ENCODE measurements at places on chromosomes 7 and 10.
A peak's percentile ranks its signal among the peaks of the same experiment; 100 is the strongest.

GRCh38 chr10:1179346-1180070, 123.3 kb downstream of the WDR37 start:
- DNase-seq: no peak

DNA sequence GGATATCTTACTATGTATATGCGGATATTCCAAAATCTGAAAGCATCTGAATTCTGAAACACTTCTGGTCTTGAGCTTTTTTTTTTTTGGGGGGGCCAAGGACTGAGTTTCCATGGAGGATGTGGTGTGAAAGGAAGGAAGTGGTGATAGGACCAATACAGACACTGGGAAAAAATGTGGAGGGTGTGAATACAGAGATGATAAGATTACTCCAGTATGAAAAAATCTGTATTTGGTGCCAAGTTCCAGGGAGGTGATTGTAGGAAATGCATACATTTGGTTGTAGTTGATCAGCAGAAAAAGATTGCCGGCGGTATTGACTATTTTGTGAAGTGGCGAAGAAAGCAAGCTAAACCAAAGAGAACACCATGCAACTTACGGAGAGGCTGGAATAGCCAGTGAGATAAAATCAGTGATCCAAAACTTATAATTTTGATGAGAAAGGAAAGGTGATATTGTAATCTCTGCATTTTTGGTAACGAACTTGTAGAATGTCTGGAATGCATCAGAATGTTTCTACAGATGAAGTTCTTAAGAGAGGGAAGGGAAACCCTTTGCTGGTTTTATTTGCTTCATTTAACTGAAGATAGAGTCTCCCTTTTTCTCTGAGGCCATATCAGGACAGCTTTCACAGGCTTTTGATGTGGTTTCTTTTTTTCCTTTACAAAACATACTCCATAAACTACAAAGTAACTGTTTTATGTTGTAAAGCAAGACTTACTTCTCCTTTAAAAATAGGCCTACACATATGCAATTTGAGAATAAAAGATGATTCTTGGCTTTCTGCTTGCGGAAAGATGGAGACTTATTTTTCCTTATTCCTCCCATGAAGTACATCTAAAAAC, 6.0 kb downstream of the WDR37 start:
- no peak for DNase-seq

- no peak for DNase-seq
Observed at GRCh38 chr7:158617737-158618128, 30.1 kb upstream of the PTPRN2 start.

- DNase-seq: no peak
Observed at GRCh38 chr10:8581521-8582225, 527.2 kb downstream of the GATA3 start.

DNA sequence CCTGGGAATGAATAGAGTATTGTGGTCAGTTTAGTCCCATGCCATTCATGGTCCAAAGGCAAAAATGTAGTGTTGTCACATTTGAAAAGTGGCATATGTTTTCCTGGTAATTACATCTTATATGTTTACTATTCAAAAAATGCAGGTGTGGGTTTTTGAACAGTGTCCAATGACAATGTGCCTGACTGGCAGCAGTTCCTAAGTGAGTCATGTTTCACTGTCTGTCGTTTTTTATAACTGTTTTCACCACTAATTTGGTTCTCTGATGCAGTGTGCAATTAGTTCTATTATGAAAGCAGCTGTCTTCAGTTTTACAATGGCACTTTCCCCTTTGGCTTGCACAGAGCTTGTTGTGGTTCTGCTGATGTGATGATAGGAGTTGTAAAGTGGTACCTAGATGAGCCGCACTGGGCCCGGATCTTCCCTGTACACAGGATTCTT, 162.3 kb downstream of the SEM1 start:
- no peak for DNase-seq

DNA sequence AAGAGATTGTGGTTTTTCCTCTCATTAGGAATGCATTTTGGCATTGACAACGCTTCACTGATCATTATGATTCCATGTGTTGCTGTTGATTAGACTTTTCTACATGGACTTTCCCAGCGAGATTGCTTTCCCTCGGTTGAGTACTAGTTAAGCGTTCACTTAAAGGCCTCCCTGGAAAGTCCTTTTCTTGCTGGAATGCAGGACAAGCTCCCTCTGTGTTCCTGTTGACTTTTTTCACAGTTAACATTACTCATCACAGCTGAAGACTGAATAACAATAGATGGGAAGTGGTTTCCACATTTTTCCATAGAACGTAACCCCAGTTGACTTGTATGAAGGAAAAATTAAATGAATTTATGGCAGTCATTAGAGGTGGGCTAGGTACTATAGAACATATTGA, 2.6 kb upstream of the CAV1 start:
- no peak for DNase-seq

- no peak for DNase-seq
Observed at GRCh38 chr10:87608756-87609155, 50.9 kb upstream of the PAPSS2 start.

GRCh38 chr7:2440608-2441245, 35.5 kb downstream of the GRIFIN start:
- no peak for DNase-seq

DNA sequence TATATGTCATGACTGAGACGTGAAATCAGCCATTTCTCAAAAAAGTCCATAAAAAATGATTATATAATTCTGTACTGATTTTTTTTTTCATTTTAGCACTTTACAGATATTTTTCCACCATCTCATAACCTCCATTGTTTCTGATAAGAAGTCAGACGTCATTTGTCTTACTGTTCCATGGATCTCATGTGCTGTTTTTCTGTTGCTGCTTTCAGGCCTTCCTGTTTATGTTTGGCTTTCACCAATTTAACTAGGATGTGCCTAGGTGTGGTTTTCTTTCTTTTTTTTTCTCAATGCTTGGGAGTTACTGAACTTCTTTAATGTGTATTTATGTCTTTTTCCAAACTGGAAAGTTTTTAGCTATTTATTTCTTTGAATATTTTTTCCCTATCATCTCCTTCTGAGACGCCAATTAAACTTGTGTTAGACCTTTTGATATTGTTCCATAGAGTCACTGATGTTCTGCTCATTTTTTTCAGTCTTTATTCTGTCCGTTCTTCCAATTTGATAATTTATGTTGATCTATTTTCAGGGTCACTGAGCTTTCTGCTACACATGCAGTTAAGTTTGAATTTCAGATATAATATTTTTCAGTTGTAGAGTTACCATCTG, 43.3 kb downstream of the TAF3 start:
- DNase-seq: no peak

GRCh38 chr10:124961248-124961570, 19.3 kb downstream of the ZRANB1 start:
- no peak for DNase-seq

DNA sequence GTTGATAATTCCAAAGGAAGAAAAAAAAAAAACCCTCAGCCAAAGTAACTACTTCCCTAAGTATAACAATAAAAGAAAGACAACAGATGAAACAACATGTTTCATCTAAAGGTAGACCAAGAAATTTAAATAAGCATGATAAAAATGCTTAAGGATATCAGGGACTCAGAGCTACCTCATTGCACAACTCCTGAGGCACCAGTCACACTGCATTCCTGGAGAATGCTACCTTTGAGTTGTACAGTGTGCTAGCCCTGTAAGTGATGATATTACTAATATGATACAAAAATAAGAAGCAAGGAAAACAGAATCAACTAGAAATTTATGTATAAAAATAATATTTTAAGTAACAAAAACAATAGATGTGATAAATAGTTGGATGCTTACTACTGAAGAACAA, 29.5 kb upstream of the C7orf33 start:
- DNase-seq: no peak

- DNase-seq: peak; percentile 79
Observed at GRCh38 chr7:44240983-44241510, 40.3 kb downstream of the YKT6 start.

DNA sequence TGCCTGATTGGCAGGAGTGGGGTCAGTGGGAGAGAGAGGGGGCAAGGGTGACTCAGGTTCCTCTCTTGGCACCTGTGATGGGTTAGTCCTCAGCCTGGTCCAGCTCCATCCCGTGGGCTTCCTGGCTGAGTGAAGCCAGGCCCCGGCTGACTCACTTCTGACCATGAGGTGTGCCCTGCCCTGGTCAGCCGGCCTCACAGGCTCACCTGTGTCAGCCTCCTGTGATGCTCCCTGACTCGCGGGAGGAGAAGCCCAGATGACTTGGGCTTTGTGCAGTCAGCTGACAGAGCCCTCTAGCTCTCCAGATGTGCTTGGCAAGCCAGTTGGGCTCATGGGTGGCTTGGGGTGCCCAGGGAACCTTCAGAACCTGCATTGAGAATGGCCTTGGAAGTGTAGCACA, 16.0 kb upstream of the PPIF start:
- DNase-seq: no peak

GRCh38 chr10:43479275-43479674, 42.4 kb downstream of the ZNF487 start:
- no peak for DNase-seq

DNA sequence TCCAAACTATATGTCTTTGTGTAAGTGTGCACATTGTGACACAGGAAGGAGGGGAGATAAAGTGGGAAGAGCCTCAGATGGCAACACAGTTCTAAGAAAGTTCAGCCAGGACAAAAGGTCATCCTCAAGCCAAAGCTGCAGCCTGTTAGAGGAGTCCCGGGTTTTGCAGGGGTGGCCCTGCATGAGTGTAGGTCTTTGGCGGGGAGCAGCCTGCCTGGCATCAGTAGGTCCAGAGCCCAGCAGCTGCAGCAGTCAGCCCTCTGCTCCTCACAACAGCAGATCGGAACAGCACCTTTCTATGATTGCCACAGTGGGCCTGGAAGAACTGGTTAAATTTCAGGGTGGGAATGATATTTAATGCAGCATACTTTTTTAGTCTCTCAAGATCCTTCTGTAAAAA, 13.5 kb upstream of the VDAC2 start:
- peak; percentile 39 for DNase-seq

DNA sequence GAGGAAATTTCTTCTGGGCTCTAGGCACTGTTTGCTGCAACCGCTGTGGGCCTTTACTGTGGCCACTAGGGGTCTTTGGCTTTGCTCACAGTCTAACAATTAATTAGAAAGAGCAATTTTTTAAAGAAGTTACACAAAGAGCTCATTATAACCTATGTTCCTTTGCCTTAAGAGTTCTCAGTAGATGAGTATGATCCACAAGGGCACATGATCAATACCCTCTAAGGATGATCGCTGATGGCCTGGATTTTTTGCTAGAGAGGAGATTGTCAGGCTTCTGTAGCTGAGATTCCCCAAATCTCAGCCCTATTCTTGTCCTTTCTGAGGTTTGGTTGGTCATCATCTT, 80.8 kb upstream of the RHOBTB1 start:
- DNase-seq: peak; percentile 57

- DNase-seq: peak; percentile 60
Observed at GRCh38 chr10:15084502-15084922, 4.1 kb downstream of the ACBD7 start.

- DNase-seq: peak; percentile 57
Observed at GRCh38 chr7:151665368-151665767, 145.7 kb upstream of the RHEB start.

DNA sequence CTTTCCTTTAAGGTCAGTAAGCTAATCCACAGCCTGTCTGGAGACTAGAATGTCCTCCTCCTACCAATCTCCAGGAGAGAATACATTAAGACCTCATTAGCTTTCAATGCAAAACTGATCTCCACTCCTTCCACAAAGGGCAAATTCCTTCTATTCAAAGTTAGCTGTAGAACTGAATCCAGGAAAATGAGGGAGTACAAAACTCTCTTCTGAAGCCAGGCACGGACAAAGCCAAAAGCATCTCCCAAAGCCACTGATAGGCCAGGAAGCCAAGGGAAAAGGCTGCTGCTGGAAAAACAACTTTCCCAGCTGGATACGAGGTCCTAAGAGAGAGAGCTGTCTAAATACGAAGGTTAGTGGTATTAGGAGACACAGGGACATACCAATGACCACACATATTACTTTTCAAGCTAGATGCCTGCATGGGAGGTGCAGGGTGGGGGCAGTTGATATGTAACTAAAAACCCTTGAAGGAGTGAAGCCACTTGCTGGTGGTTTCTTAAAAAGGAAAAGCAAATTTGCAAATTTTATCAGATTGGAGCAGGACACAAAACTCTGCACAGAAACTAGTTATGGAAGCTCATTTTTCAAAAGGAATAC, 43.6 kb downstream of the MKX start:
- no peak for DNase-seq

- DNase-seq: no peak
Observed at GRCh38 chr10:88892222-88892967, 12.3 kb downstream of the STAMBPL1 start.

DNA sequence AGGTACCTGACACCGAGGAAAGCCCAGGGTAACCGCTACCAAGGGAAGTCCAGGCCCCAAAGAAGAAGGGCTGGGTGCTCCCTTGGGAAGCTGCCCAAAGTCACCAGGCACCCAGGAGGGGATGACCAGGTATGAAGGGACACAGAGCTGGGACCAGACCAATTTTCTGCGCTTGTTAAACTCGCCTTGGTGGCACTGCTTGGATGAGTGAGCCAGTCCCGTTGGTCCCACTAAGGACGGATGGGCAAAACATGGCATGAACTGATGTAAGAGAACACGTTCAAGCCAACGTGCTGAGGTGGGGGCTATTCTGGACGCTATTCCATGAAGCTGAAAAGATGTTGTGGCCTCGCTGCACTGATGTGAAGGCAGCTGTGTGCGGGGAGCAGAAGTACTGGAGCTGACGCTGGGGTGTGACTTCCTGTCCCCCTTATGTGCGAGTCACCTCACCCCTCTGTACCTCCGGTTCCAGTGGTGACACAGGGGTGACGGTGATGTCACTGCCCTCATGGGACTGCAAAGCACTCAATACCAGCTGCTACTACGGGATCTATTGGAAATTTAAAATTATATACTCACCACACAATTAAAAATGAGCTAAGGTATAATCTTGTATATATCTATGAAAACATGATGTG, 73.6 kb downstream of the COBL start:
- DNase-seq: no peak

DNA sequence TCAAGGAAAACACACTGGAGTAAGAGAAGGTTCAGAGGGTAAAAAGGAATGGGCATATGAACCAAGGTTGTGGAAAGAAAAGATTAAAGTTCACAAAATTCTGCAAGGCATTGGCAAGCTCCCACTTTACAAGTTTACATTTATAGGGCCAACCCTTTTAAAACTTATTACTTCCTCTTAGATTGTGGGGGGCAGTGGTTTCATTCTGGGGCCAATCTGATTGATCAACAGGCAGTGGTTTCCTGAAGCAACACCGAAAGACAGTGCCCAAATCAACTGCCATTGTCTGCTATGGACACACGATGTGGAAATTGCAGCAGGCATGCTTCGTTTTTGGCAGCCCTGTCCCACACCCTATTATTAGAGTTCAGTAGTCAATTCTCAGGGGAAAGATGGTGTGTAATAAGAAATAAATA, 154.0 kb downstream of the SGMS1 start:
- DNase-seq: no peak

DNA sequence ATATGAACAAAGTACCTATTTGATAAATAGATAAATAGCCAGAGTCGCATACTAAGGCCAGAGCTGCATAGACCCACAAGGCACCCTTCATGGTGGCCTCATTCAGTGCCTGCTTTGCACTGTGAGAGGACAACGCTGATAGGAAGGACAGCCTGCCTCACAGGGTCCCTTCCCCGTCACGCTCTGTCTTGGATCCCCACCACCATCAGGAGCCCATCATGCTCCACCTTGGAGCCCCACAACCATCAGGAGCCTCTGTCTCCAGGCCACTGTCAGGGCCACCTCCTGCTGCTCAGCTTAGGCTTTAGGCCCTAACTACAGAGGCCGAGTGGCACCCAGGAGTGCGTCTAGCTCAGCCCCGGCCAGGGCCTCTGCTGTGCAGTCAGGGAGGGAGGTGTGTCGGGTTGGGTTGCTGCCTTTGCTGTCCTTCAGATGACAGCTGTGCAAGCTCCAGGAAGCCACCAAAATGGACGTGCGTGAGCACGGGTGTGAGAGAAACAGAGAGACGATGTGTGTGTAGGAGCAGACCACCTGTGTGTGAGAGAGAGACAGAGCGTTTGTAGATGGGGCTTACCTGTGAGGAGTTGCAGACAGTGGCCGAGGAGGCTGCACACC, 516.9 kb downstream of the GLRX3 start:
- no peak for DNase-seq

Data from adrenal gland (tissue), 19 donors.